ENCODE measurements at places on chromosomes 16 and 17.

GRCh38 chr16:68079626-68080344 is 5.4 kb upstream of the NFATC3 start:
- no peak for DNase-seq

- DNase-seq, result no peak
Measured at GRCh38 chr17:74520016-74520434, 11.2 kb downstream of the CD300LB start.

GRCh38 chr16:19119564-19119963 is 5.8 kb downstream of the ITPRIPL2 start:
- DNase-seq, result no peak

GRCh38 chr16:87854907-87855683 is 14.2 kb downstream of the SLC7A5 start:
- no peak for DNase-seq

GRCh38 chr17:6812295-6812694 is 19.2 kb downstream of the TEKT1 start:
- DNase-seq, result no peak

- DNase-seq, result no peak
Measured at GRCh38 chr17:7832431-7832830, 1.6 kb upstream of the KDM6B start.

DNA sequence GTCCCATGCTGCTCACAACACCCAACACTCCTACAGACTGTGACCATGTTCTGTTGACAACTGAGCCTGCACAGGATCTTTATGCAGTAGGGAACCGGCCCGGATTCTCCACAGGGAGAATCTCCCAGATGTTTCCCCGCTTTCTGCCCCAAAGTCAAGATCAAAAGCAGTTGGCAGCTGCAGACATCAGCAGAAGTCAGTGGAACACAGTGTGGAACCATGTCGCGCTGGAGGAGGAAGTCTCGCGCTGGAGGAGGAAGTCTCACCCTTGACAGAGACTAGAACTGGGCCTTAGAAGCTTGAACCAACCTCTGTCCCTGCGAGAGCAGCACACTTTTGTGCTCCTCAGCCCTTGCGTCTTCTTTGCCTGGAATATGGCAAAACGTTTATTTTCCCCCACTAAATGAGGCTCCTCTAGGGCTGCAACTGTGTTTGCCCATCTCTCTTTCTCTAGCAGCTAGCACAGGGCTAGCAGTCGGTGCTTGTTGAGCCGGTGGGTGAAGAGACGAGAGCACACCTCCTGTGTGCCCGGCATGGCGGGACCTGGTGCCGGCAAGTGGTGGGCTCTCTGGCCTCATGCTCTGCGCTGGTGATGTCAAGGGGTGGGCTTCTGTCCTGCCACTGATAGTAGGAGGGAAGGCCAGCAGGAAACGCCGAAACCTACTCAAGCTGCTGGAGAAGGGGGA is 2.1 kb upstream of the MRC2 start:
- DNase-seq, result no peak

All from occipital lobe (tissue), 3 donors.